ENCODE measurements at places on chromosomes 2 and 18. TPM values are rescaled to one million over a fixed set of nuclear protein-coding genes. Genes with fewer than 3 reads are reported as not detected.
A peak's percentile ranks its signal among the peaks of the same experiment; 100 is the strongest.

LAMA3 gene
- total RNA-seq = 11.9 TPM

DNA sequence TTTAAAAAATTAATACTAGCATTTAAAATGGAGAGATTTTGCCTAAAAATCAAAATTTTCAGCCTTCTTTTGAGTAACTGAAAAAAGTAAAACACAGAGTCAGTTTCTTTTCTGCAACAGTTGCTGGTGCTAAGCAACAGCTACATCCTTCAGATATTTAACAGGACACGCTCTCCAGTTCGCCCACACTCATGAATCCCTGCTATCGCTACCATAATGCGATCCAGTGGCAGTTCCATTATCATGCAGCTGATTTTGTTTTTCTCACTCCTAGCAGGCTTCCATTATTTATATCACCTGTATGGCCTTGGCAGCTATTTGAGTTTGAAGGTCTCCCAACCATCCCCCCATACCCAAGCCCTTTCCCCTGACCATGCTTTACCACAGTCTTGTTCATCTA lies 93.1 kb upstream of the NCKAP5 start:
- no peaks in the 10 kb centered on the region for H3K27me3 ChIP-seq
- H3K4me3 ChIP-seq = no peak overlapping the region
- no peaks in the 10 kb centered on the region for H3K36me3 ChIP-seq
- H3K4me1 ChIP-seq = no peaks in the 10 kb centered on the region
- no peak overlapping the region for H3K27ac ChIP-seq
- DNase-seq = no peak

DNA sequence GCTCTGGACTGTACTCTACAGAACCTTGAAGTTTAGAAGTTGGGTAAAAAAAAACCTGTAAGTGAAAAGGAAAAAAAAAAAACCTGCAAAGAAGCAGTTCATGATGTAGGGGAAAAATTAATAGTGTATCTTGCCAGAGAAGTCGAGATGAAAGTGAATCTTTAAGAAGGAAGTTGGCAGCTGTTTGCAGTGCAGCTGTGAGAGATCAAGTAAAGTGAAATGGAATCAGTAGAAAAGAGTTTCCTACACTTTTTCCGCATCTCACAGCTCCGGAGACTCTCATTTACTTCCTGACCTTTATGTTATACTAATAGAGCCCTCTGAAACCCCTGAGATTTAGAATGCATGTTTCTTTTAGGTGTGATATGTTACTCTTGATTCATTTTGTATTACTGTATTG lies 19.2 kb downstream of the RNMT start:
- H3K4me3 ChIP-seq = no peak overlapping the region
- no peak overlapping the region for H3K27ac ChIP-seq
- no peaks in the 10 kb centered on the region for H3K4me1 ChIP-seq
- H3K36me3 ChIP-seq = peaks cover 93% of the 10 kb centered on the region
- DNase-seq = no peak
- no peaks in the 10 kb centered on the region for H3K27me3 ChIP-seq

- no peak for DNase-seq
- no peaks in the 10 kb centered on the region for H3K4me1 ChIP-seq
- H3K36me3 ChIP-seq = no peaks in the 10 kb centered on the region
- no peak overlapping the region for H3K4me3 ChIP-seq
Observed at GRCh38 chr2:8609357-8609811, 72.5 kb upstream of the ID2 start.

DNA sequence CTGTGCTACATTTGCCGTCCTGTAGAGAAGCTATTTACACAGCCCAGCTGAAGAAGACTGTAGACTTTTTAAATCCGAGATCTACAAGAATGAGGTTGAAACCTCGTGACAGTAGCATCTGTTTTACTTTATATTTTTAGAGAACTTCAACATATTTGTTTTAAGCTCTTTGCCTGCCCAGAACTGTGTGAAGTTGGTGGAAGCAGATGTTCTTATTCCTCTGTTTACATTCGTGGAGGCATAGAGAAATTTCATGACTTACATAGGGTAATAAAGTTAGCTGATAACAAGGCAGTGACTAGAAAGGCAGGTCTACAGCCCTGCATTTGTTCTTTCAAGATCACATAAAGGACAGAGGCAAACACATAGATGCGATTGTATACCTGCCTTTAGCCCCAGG lies 47.0 kb upstream of the MAP3K20 start:
- no peaks in the 10 kb centered on the region for H3K36me3 ChIP-seq
- H3K27ac ChIP-seq = peak overlapping the region; percentile 73
- peaks cover 27% of the 10 kb centered on the region for H3K4me1 ChIP-seq
- no peak overlapping the region for H3K4me3 ChIP-seq

- H3K36me3 ChIP-seq = peaks cover 38% of the 10 kb centered on the region
- peaks cover 4% of the 10 kb centered on the region for H3K27me3 ChIP-seq
- no peak for DNase-seq
- H3K4me3 ChIP-seq = no peak overlapping the region
Observed at GRCh38 chr2:27245626-27246025, 17.2 kb downstream of the SLC30A3 start.

DNA sequence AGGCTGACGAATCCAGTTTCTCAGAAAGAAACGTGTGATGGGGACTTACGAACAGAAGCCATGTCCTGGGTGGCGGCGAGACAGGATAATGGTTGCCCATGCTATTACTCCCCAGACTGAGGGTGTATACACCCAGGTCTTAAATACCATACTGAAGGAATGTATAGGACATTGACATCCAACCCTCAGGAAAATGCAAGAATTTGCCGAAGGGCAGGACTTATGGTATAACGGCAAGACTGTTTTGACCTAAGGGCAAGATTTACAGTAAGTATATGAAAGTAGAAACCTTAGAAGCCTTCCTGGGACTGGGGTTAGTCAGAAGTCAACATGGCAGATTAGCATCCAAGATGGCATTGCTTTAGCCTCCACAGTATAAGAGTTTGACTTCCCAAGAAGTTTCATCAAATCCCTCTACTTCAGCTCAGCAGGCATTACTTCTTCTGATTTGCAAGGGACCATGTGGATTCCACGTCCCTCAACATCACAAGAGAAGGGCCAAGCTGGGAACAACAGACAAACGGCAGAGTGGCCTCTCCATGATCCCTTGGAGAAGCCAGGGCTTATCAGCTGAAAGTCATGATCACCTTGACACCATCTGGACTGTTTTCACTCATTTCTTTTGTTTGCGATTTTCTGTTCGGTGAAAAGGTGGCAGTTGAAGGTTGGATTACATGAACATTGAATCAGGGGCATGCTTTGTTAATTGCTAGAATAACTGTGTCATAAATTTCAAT lies 21.1 kb downstream of the ST3GAL5 start:
- H3K27me3 ChIP-seq = no peaks in the 10 kb centered on the region
- H3K27ac ChIP-seq = no peak overlapping the region
- peaks cover 7% of the 10 kb centered on the region for H3K4me1 ChIP-seq
- no peak for DNase-seq

SPP2 gene
- not detected for total RNA-seq

MAP3K19 gene
- total RNA-seq = not detected

- no peaks in the 10 kb centered on the region for H3K27me3 ChIP-seq
- H3K27ac ChIP-seq = peak overlapping the region; percentile 91
- peaks cover 34% of the 10 kb centered on the region for H3K4me1 ChIP-seq
- no peak for DNase-seq
- no peaks in the 10 kb centered on the region for H3K36me3 ChIP-seq
Observed at GRCh38 chr2:149587950-149588487, 444 bp upstream of the MMADHC start.

TRIM43 gene
- total RNA-seq = not detected

SERPINB3 gene
- total RNA-seq = not detected

CROCC2 gene
- not detected for total RNA-seq

ACADL gene
- total RNA-seq = 1.8 TPM

IL1F10 gene
- total RNA-seq = not detected

DNA sequence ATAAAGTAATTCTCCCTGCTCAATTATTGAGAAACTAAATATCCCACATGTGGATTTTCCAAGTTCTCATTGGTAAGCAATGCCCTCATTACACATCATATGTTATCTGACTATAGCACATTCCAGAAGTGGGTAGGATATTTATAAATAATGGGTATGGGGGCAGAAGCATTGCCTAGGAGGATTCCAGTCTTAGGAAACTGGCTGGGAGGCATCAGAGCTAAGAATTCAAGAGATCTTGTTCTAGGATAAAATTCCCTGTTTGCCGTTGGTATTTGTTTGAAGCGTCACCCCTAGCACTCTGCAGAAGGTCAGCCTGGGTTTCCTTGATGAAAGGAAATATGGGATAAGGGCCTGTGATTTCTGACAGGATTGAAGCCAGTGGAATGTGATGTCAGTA lies 20.1 kb downstream of the SIX2 start:
- H3K27me3 ChIP-seq = peaks cover 55% of the 10 kb centered on the region
- no peak overlapping the region for H3K4me3 ChIP-seq
- H3K4me1 ChIP-seq = no peaks in the 10 kb centered on the region
- no peaks in the 10 kb centered on the region for H3K36me3 ChIP-seq
- no peak for DNase-seq
- H3K27ac ChIP-seq = no peak overlapping the region

DNA sequence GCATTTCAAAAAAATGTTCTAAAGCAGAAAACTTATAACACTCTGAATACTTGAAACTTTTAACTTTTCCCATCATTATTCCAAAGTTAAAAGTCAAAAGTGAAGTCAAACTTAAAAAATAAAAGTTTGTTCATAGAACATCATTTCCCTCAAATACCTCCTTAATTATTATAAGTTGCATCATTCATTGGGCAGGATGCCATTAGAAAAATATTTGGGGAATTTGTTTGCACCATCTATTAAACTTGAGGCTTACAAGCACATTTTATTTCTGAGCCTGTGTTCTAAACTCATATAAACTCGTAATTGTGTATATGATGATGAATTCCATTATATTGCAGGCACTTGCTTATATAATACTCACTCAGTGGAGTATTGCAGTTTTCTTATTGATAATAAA lies 588.0 kb upstream of the NRXN1 start:
- H3K4me1 ChIP-seq = no peaks in the 10 kb centered on the region
- no peak overlapping the region for H3K27ac ChIP-seq
- H3K4me3 ChIP-seq = no peak overlapping the region
- H3K36me3 ChIP-seq = no peaks in the 10 kb centered on the region
- DNase-seq = no peak

DNA sequence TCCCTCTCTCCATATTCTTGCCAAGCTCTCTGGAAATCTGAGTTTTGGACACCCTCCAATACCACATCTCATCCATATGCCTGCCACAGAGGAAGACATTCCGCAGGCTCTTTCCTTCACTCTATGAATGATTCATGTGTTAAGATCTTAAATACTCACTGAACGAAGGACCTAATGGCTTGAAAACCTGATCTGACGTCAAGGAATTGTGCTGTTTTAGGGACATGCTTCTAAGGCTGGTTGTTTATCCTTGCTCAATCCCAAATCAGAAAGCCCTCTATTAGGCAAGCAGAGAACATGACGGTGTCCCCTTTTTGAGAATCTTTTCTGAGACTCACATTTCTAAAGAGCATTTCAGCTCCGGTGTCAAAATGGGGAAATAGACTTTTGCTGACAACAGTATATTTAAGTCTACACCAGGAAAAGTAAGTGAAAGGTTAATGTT lies 83.7 kb upstream of the GALNT5 start:
- no peaks in the 10 kb centered on the region for H3K36me3 ChIP-seq
- peaks cover 14% of the 10 kb centered on the region for H3K4me1 ChIP-seq
- no peak overlapping the region for H3K4me3 ChIP-seq
- DNase-seq = no peak
- H3K27me3 ChIP-seq = no peaks in the 10 kb centered on the region
- peak overlapping the region; percentile 50 for H3K27ac ChIP-seq

STK11IP gene
- total RNA-seq = 15.4 TPM

DNA sequence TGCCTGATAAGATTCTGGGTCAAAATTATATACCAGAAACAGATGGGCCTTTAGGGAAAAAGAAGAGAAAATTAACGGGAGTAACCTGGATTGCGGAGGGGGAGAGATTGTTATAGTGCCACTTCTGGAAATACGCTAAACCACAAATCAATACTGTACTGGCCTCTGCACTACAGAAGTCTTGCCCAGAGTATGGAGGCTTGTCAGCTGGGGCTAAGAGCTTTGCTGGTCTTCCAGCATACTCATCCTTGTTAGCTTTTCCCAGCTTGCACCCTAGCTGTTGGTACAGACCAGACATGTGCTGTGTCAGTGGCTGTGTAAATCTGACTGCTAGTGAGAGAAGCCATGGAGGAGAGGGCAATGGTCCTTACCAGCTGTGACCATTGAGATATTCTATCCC lies 8.9 kb downstream of the AGBL5 start:
- no peak overlapping the region for H3K27ac ChIP-seq
- H3K4me1 ChIP-seq = peaks cover 10% of the 10 kb centered on the region
- no peak overlapping the region for H3K4me3 ChIP-seq
- no peaks in the 10 kb centered on the region for H3K27me3 ChIP-seq

MAB21L4 gene
- not detected for total RNA-seq

- no peak overlapping the region for H3K27ac ChIP-seq
- no peaks in the 10 kb centered on the region for H3K36me3 ChIP-seq
- no peaks in the 10 kb centered on the region for H3K27me3 ChIP-seq
- no peaks in the 10 kb centered on the region for H3K4me1 ChIP-seq
Observed at GRCh38 chr18:61929881-61930640, 37.3 kb upstream of the RNF152 start.

PLGLB2 gene
- total RNA-seq = 1.2 TPM

DNA sequence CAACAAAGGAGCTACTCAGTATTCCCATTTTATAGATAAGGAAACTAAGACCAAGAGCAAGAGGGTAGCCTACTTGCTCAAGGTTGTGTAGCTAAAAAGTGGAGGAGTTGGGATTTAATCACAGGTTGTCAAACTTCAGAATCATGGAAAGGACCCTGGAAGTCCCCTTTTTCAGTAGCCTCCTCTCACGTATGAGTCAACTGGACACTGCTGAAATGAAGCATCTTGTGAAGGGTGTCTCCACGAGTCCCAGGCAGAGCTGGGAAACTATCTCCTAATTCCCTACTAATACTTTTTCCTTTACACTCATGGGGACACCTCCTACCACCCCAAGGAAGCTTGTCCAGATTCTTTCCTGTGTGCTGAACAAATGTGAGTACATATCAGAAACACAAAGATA lies 155.8 kb downstream of the RHBDD1 start:
- no peak for DNase-seq
- H3K27me3 ChIP-seq = no peaks in the 10 kb centered on the region
- H3K4me3 ChIP-seq = no peak overlapping the region
- H3K27ac ChIP-seq = no peak overlapping the region
- H3K36me3 ChIP-seq = peaks cover 22% of the 10 kb centered on the region

DNA sequence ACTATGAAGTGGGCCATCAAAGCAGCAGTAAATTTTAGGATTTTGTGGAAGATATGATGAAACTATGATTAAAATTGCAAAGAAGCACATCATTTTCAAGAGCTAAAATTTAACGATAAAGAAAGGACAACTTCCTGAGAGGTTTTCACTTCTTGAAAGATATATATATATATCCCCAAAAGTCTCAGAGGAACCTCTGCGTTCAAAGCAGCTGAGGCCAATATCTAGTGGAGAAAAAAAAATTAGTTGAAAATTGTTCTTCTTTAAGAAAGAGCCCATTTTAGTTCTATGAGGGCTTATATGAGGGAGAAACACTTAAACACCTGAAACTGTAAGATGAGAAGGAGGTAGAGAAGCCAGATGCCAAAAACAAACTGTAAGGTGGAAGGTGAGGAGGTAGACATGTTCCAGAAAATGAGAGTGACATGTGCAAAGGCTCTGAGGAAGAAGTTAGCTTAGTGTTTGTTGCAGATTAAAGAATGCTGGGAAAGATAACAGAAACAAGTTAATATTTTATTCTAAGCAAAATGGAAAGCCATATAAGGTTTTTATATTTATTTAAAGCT lies 72.9 kb upstream of the VRK2 start:
- no peak overlapping the region for H3K4me3 ChIP-seq
- no peaks in the 10 kb centered on the region for H3K36me3 ChIP-seq
- H3K27me3 ChIP-seq = no peaks in the 10 kb centered on the region

GRCh38 chr18:62979900-62980299 lies 264.6 kb downstream of the PHLPP1 start:
- H3K4me3 ChIP-seq = no peak overlapping the region
- H3K27ac ChIP-seq = no peak overlapping the region

SRD5A2 gene
- total RNA-seq = not detected

CDK5R2 gene
- 0.52 TPM for total RNA-seq
